ENCODE measurements at places on chromosomes 5 and 9.
A peak's percentile ranks its signal among the peaks of the same experiment; 100 is the strongest.

DNA sequence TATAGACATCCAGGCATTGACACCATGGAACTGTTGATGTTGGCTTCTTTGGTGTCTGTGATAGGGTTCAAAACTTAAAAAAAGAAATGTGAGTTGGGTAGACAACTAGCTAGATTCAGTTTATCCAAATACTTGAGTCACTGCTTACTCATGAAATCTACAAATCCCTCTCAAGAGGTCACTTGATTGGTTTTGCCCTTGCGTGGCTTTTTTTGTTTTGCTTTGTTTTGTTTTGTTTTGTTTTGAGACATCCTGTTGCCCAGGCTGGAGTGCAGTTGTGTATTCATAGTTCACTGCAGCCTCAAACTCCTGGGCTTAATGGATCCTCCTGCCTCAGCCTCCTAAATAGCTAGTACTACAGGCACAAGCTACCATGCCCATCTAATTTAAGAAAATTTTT lies 10.5 kb upstream of the ENTREP1 start:
- DNase-seq, result no peak

DNA sequence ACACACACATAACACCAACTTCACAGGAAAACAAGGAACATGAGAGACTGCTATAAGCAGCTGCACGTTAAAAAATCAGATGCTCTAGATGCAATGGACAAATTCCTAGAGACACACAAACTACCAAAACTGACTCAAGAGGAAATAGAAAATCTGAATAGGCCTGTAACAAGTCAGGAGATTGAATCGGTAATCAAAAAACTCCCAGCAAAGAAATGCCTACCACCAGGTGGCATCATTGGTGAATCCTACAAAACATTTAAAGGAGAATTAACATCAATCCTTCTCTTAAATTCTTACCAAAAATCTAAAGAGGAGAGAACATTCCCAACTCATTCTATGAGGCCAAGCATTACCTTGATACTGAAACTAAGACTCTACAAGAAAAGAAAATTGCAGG lies 54.9 kb downstream of the NDST1 start:
- DNase-seq, result no peak

- no peak for DNase-seq
These were observed 2.3 kb upstream of the MAN1B1 start for GRCh38 chr9:137084526-137084925.

DNA sequence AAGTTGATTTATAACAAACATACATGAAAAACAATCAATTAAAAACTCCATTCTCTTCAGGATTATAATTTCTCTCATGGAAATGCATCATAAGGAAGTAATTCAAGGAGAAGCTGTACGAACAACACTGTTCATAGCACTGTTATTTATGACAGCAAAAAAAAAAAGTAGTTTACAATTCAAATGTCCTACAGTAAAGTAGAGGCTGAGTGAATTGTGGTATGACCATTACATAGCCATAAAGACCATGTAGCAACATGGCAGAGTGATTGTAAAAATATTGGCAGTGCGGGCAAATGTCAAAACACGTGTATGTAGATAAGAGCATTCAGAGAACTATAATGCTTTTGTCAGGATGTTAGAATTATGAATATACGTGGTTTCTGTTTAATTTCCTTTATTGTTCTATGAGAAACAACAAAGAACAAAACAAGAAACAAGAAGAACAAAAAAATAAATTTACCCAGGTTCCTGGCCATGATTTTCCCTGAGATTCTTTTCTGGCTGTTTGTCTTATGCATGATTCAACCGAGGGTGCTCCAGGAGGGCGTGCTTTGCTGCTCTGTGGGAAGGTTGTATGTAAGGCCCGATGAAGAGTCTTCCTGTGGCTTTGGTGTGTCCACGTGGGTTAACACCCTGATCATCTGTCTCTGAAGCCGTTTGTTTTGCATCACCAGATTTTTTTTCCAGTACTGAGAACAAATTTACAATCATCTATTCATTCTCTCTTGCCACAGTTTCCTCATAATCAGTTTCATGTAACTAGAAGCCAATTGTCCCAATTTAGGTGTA lies 28.8 kb downstream of the GCNT4 start:
- DNase-seq, result no peak

GRCh38 chr5:113562828-113563400 lies 49.4 kb downstream of the YTHDC2 start:
- no peak for DNase-seq

DNA sequence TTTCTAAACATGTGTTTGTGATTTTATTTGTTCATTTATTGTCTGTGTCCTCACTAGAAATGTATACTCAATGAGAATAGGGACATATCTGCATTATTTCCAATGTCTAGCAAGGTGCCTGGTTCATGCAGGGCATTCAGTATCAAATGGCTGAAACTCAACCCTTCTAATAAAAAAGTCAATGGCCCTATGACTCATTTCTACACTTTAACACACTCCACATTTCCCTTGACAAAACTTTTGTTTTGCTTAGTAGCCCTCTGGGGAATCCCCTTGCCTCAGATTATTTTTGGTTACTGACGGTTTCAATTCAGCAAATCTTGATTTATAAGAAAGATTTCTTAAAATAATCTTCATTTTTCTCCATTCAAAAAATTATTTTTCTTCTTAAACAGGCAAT lies 206.0 kb upstream of the DMRTA1 start:
- peak; percentile 41 for DNase-seq

DNA sequence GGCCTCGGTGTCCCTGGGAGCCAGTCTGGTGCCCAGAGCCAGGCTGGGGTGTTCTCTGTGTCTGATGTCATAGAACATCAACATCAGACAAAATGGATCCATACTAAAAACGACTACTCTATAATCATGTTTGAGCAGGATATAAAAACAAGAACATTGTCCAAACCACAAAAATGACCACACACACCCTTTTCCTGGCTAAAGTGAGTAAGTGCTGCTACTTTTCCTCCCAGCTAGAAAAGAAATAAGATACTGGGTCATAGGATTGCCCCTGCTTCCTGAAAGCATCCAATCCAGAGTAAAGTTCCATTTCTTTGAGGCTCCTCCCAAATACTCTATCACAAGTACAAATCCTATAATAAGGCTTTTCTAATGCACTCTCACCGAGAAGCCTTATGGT lies 19.7 kb upstream of the TRAF1 start:
- no peak for DNase-seq

- DNase-seq, result no peak
These were observed 74.7 kb downstream of the MSX2 start for GRCh38 chr5:174799121-174799520.

- DNase-seq, result no peak
These were observed 62.8 kb downstream of the PDZD2 start for GRCh38 chr5:31701642-31702299.

- no peak for DNase-seq
These were observed 51.2 kb downstream of the PARP8 start for GRCh38 chr5:50717651-50718050.

- no peak for DNase-seq
These were observed 579.2 kb upstream of the COX7C start for GRCh38 chr5:86038566-86038965.

- no peak for DNase-seq
These were observed 197.1 kb downstream of the TMC1 start for GRCh38 chr9:72718503-72718902.

DNA sequence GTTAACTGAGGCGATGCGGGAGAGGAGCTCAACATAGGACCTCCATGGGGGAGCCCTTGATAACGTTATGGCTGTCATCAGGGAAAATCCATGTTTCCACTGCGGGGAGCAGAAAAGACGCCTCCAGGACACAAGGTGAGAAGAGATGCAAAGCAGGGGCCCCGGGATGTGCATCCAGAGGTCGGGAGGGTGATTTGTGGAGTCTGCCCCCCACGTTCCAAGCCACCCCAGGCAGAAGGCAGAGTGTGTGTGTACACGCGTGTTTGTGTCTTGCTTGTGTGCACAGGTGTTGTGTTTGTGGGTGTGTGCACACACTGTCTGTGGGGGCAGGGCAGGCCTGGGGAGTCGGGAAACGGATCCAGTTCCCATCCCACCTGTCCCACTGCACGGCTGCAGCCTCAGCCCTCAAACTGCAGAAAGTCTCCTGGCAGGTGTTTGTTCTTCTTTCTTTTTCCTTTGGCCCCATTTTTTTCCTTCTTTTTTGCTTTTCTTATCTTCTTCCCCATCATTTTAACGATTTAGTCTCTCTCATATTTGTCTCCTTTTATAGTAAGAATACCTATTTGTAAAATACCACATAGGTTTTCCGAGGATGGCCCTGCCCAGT lies 17.4 kb upstream of the PLEKHG4B start:
- no peak for DNase-seq

DNA sequence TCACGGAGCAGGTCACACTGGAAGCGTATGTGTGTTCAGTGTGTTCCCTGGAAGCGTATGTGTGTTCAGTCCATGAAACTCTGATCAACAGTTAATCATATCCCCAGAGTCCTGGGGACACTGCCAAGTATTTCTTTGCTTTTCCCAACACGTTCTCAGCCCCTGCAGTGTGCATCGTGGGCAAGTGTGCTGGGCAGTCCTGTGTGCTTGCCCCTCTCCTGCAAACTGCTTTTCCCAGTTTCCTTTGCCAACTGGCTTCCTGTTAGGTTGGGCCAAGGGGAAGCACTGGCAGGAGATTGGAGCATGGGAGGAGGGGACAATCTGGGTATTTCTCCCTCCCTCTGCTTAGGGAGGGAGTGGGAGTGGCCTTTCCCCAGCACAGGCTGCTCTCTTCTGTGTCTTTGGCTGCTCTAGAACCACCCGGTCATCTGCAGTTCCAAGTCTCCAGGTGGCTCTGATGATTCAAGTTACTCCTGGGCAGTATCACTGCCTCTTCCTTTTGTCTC lies 36.8 kb upstream of the NEK6 start:
- no peak for DNase-seq

GRCh38 chr9:18189871-18190670 lies 283.9 kb upstream of the ADAMTSL1 start:
- no peak for DNase-seq

DNA sequence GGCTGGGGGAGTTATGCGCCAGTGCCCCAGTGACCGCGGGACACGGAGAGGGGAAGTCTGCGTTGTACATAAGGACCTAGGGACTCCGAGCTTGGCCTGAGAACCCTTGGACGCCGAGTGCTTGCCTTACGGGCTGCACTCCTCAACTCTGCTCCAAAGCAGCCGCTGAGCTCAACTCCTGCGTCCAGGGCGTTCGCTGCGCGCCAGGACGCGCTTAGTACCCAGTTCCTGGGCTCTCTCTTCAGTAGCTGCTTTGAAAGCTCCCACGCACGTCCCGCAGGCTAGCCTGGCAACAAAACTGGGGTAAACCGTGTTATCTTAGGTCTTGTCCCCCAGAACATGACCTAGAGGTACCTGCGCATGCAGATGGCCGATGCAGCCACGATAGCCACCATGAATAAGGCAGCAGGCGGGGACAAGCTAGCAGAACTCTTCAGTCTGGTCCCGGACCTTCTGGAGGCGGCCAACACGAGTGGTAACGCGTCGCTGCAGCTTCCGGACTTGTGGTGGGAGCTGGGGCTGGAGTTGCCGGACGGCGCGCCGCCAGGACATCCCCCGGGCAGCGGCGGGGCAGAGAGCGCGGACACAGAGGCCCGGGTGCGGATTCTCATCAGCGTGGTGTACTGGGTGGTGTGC lies at the start of gene RXFP3:
TSS of gene RXFP3 (plus strand) at position 6 of the 636 bp plus-strand sequence. CDS start at position 361, 355 bp downstream.
- DNase-seq, result no peak

DNA sequence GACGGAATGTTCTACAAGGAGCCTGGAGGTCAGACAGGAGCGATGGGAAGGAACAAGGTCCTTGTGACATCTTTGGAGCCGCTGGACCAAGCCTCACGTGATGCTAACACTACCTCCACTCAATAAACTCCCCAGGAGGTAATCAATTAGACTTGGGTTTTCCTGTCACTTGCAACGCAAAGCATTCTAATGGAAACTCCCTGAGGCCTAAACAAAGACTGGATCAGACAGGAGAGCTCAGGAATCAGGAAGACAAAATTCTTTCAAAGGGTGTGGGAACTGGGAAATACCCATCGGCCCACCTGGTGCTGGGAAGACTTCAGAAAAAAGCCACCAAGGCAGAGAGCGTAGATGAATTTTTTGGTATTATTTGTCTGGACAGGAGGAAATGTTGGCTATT lies 22.3 kb upstream of the UNC5A start:
- DNase-seq, result no peak

GRCh38 chr5:133753856-133754255 lies 141.5 kb upstream of the FSTL4 start:
- DNase-seq, result no peak

DNA sequence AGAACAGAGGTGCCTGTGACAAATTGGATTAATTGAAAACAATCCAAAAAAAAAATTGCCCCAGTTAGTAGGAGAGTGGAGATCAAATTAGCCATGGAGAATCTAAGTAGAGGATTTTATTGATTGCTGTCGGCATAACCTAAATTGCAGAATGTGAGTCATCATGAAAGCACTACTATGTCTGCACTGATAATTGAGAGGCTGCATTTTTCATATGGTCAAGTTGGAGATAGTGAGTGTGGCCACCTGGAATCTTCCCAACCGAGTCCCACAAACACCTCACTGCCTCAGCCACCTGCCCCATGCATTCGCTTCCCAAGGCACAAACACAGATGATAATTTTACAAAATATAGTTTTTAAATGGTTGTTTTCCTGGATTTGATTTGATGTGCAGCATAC lies 123.7 kb downstream of the NTRK2 start:
- DNase-seq, result no peak

GRCh38 chr5:80987078-80987766 lies 27.1 kb downstream of the RASGRF2 start:
- DNase-seq, result no peak

GRCh38 chr5:180799902-180800801 lies 2.5 kb downstream of the MGAT1 start:
- DNase-seq, result no peak

DNA sequence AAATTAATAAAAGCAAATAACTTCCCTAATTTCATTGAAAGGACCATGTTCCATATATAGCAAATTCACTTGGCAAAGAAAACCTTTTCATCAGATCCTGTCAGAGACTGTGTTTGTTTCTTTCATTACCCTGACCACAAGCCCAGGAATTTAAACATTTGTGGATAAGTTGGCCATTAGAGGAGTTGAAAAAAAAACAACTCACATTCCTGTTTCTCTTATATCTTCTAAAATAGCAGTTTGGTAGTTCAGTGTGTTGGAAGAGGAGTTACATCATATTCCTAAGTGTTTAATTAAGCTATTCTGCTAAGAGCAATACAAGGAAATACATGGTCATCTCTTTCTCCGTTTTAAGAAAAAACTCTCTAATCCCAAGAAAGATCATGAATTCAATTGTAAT lies 505.6 kb downstream of the TLE1 start:
- DNase-seq, result no peak

GRCh38 chr9:14529054-14529453 lies 164.2 kb downstream of the ZDHHC21 start:
- no peak for DNase-seq

DNA sequence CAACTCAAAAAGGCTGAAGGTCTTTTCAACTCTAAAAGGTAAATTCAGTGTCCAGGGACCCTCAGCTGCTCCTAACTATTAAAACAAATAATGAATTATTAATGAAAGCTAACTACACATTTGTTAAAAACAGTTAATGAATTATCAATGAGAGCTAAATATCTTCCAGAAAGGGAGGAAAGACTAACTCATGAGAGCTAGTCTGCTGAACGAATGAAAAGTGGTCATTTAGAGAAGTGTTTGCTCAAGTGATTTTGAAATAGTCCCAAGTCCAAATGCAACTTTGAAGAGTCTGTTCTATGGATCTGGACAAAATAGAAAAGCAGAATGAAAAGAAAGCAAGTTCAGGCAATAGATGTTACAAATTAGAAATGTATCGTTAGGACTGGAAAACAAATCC lies 133.9 kb upstream of the SPEF2 start:
- DNase-seq, result no peak

All from memory B cell (primary cell).